ENCODE measurements at places on chromosomes 1 and 21. TPM values are rescaled to one million over a fixed set of nuclear protein-coding genes. Genes with fewer than 3 reads are reported as not detected.

KLF18 gene
- total RNA-seq: not detected

CRYAA gene
- total RNA-seq: not detected

NR1I3 gene
- total RNA-seq: not detected

PRR9 gene
- not detected for total RNA-seq

LRRN2 gene
- not detected for total RNA-seq

LRRC40 gene
- 14.6 TPM for total RNA-seq

SLC45A3 gene
- 5.0 TPM for total RNA-seq

ORC1 gene
- total RNA-seq: 1.3 TPM

ADAM30 gene
- total RNA-seq: not detected

HRNR gene
- not detected for total RNA-seq

REN gene
- not detected for total RNA-seq

HIVEP3 gene
- total RNA-seq: 6.3 TPM

TSTD1 gene
- total RNA-seq: 94.4 TPM

ACOT11 gene
- total RNA-seq: 0.41 TPM

ANKRD35 gene
- total RNA-seq: not detected

OR2T11 gene
- total RNA-seq: 4.9 TPM

DOP1B gene
- total RNA-seq: 44.2 TPM

NHLH2 gene
- total RNA-seq: not detected

HMCN1 gene
- not detected for total RNA-seq

LRRC8B gene
- 11.7 TPM for total RNA-seq

MR1 gene
- total RNA-seq: 26.1 TPM

HPCAL4 gene
- not detected for total RNA-seq

PLA2G2A gene
- not detected for total RNA-seq
